ENCODE measurements at places on chromosomes 12 and 14. TPM values are rescaled to one million over a fixed set of nuclear protein-coding genes. Genes with fewer than 3 reads are reported as not detected.

GRCh38 chr12:49340971-49341776 lies 4.2 kb upstream of the C1QL4 start:
- H3K4me3 ChIP-seq: no peak overlapping the region
- H3K27ac ChIP-seq: no peak overlapping the region
- no peak for DNase-seq
- H3K4me1 ChIP-seq: peaks cover 8% of the 10 kb centered on the region
- no peaks in the 10 kb centered on the region for H3K36me3 ChIP-seq

Gene SSPN
- total RNA-seq: 14.0 TPM

Gene KTN1
- total RNA-seq: 250 TPM

DNA sequence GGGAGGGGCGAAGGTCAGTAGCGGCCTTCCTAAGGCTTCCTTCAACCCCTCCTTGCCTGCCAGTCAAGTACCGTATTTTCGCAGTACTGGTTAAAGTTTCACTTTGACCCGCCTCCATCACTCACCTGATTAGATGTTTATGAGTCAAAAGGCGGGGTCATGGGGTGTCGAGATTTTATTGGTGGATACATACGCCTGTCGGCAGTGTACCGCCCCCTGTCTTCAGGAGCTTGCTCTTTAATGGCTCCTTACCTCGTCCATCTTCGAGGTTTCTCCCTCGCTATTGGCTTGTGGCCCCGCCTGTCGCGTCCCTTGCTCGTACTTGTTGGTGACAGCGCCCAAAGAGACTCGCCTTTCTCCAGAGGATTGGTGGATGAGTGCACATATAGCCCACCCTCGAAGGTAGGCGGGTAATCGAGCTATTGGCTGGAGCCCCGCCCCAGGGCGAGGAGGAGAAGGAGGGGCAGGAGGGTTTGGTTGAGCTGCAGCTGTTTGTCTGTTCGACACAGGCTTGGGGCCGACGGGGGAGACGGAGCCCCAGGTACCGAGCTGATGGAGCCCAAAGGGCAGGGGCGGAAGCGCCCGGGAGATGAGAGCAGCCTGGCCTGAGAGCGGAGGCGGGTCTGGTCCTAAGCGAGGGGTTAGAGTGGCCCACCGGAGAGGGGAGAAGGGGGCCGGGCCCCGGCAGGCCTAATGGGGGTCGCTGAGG lies at the start of gene RAB5B:
TSS of gene RAB5B (plus strand) at position 480 of the 709 bp plus-strand sequence. CDS start 12,883 bp downstream, outside the sequence.
- peak; percentile 98 for DNase-seq
- H3K4me3 ChIP-seq: peak within 1 kb of the TSS; percentile 93
- no peaks in the 10 kb centered on the region for H3K27me3 ChIP-seq
- H3K27ac ChIP-seq: peak within 1 kb of the TSS; percentile 86

DNA sequence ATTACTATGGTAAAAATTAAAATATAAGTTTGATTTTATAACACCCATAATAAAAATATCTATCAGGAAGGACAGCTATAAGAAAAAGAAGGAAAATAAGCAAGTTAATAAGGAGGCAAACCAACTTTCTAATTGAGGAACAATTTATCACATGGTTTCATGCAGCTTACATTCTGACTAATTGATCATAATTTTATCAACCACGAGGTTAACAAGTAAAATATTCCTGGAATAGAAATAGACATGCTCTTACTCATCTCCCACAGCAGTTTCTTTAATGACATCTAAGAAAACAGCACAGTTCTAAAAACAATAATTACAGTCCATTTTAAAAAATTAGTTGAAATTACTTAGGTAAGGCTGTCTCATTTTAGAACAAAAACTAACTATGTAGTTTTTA lies 130.8 kb upstream of the KRR1 start:
- no peaks in the 10 kb centered on the region for H3K4me1 ChIP-seq
- no peak overlapping the region for H3K27ac ChIP-seq
- H3K27me3 ChIP-seq: no peaks in the 10 kb centered on the region
- H3K36me3 ChIP-seq: no peaks in the 10 kb centered on the region

GRCh38 chr12:87238466-87238865 lies 790.7 kb downstream of the C12orf50 start:
- DNase-seq: no peak
- H3K27me3 ChIP-seq: no peaks in the 10 kb centered on the region
- no peaks in the 10 kb centered on the region for H3K36me3 ChIP-seq
- no peaks in the 10 kb centered on the region for H3K4me1 ChIP-seq
- H3K4me3 ChIP-seq: no peak overlapping the region

Gene ATXN7L3B
- 31.6 TPM for total RNA-seq

Gene KCNK13
- total RNA-seq: not detected

GRCh38 chr12:108779998-108780688 lies 48.8 kb upstream of the CORO1C start:
- no peaks in the 10 kb centered on the region for H3K36me3 ChIP-seq
- H3K27me3 ChIP-seq: no peaks in the 10 kb centered on the region
- H3K4me1 ChIP-seq: no peaks in the 10 kb centered on the region
- no peak overlapping the region for H3K27ac ChIP-seq
- no peak for DNase-seq
- no peak overlapping the region for H3K4me3 ChIP-seq

- H3K27ac ChIP-seq: no peak overlapping the region
- DNase-seq: no peak
- no peaks in the 10 kb centered on the region for H3K36me3 ChIP-seq
- peaks cover 4% of the 10 kb centered on the region for H3K4me1 ChIP-seq
These were observed 196.6 kb upstream of the DCN start for GRCh38 chr12:91379051-91379775.

- peaks cover 58% of the 10 kb centered on the region for H3K27me3 ChIP-seq
- DNase-seq: peak; percentile 47
- no peaks in the 10 kb centered on the region for H3K36me3 ChIP-seq
- H3K4me1 ChIP-seq: no peaks in the 10 kb centered on the region
- no peak overlapping the region for H3K4me3 ChIP-seq
These were observed 11.9 kb upstream of the ANO2 start for GRCh38 chr12:5956987-5957386.

Gene MAP3K12
- 14.7 TPM for total RNA-seq

Gene PPFIA2
- not detected for total RNA-seq

DNA sequence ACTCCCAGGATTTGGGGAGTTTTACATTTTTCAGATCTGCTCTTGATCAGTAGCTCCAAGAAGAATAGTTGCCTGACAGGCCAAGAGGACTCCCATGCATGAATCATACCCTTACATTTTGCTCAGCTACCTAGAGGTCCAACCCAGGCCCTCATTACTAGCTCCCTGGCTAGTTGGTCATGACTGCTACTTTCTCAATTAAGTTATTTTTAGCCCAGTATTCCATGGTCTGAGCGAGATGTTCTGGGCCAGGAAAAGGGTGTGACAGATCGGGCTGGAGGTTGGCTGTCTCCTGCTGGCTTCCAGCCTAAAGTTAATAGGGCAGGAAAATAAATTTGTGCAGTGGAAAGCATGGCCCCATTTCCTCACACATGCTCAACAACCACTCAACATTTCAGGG lies 379.2 kb downstream of the GRIN2B start:
- H3K27ac ChIP-seq: no peak overlapping the region
- no peaks in the 10 kb centered on the region for H3K27me3 ChIP-seq
- no peaks in the 10 kb centered on the region for H3K36me3 ChIP-seq
- no peak overlapping the region for H3K4me3 ChIP-seq

DNA sequence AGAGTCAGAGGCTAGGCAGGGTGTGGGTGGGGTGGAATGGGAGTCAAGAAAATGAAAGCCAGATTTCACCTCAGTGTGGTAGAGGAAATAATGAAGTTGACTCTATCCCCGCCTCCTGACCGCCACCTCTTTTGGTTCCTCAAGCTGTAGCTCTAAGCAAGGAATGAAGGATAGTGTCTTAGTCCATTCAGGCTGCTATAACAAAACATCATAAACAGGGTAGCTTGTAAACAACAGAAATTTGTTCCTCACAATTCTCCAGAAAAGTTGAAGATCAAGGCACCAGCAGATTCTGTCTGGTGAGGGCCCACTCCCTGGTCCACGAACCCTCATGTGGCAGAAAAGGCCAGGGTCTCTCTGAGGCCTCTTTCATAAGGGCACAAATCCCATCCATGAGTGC lies 109.1 kb upstream of the AMN1 start:
- no peak for DNase-seq
- no peaks in the 10 kb centered on the region for H3K27me3 ChIP-seq
- H3K4me1 ChIP-seq: no peaks in the 10 kb centered on the region
- no peaks in the 10 kb centered on the region for H3K36me3 ChIP-seq
- H3K4me3 ChIP-seq: no peak overlapping the region

DNA sequence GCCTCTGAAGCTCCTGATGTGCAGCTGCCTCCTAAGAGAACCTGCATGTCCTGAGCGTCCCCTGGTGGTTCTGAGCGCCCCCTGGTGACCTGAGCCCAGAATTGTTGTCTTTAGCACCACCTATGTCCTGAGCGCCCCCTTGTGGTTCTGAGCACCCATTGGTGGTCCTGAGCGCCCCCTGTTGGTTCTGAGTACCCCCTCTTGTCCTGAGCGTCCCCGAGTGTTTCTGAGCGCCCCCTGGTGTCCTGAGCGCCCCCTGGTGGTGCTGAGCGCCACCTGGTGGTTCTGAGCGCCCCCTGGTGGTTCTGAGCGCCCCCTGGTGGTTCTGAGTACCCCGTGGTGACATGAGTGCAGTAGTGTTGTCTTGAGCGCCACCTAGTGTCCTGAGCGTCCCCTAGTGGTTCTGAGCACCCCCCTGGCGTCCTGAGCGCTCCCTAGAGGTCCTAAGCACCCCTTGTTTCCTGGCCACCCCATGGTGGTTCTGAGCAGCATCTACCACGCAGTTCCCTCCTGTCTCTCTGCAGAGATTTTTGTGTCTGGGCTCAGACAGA lies 782.5 kb downstream of the TMEM121 start:
- no peak overlapping the region for H3K27ac ChIP-seq
- no peaks in the 10 kb centered on the region for H3K27me3 ChIP-seq
- H3K4me1 ChIP-seq: no peaks in the 10 kb centered on the region
- H3K4me3 ChIP-seq: no peak overlapping the region

GRCh38 chr14:103059556-103059955 lies 2.2 kb upstream of the CDC42BPB start:
- no peak for DNase-seq
- no peak overlapping the region for H3K27ac ChIP-seq
- H3K27me3 ChIP-seq: no peaks in the 10 kb centered on the region
- peaks cover 40% of the 10 kb centered on the region for H3K4me1 ChIP-seq
- H3K4me3 ChIP-seq: peak overlapping the region; percentile 96
- H3K36me3 ChIP-seq: peaks cover 11% of the 10 kb centered on the region

DNA sequence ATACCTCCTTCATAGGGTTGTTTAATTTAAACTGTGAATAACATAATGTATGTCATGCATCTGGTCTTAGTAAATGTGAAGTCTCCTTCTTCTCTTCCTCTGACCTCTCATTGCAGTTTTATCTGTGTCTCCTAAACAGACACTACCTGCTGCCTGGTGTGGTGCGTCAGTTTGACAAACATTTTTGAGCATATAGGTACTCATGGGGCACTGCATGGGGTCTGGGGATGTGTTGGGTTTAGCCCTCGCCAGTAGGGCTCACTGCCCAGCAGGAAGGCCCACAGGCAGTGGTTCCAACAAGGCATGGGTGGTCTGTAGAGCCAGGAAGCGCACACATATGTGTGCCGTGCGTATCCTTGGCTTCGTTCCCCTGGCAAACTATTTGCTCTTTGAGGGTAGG lies 3.0 kb upstream of the CEBPE start:
- H3K4me1 ChIP-seq: no peaks in the 10 kb centered on the region
- no peak overlapping the region for H3K27ac ChIP-seq
- no peaks in the 10 kb centered on the region for H3K27me3 ChIP-seq
- no peaks in the 10 kb centered on the region for H3K36me3 ChIP-seq

- no peak overlapping the region for H3K27ac ChIP-seq
- no peak for DNase-seq
- H3K4me1 ChIP-seq: 0 out of 2 replicates have a peak, but pooled peaks cover 6% of the 10 kb centered on the region
- no peak overlapping the region for H3K4me3 ChIP-seq
These were observed 59.1 kb upstream of the OTOGL start for GRCh38 chr12:80040075-80040738.

- no peak for DNase-seq
- H3K27ac ChIP-seq: no peak overlapping the region
- no peaks in the 10 kb centered on the region for H3K4me1 ChIP-seq
- no peaks in the 10 kb centered on the region for H3K27me3 ChIP-seq
These were observed 15.5 kb downstream of the SLC35E3 start for GRCh38 chr12:68761442-68761812.

- H3K4me3 ChIP-seq: no peak overlapping the region
- H3K36me3 ChIP-seq: no peaks in the 10 kb centered on the region
- DNase-seq: no peak
- no peaks in the 10 kb centered on the region for H3K27me3 ChIP-seq
These were observed 85.5 kb upstream of the EGLN3 start for GRCh38 chr14:34036319-34036766.

Gene A2M
- not detected for total RNA-seq

Gene FERMT2
- total RNA-seq: 9.7 TPM

Gene CLEC4C
- total RNA-seq: not detected

Gene LBHD2
- 0.78 TPM for total RNA-seq

- no peak overlapping the region for H3K4me3 ChIP-seq
- no peaks in the 10 kb centered on the region for H3K4me1 ChIP-seq
- H3K27ac ChIP-seq: no peak overlapping the region
These were observed 8.2 kb downstream of the ARHGEF40 start for GRCh38 chr14:21078287-21078686.

DNA sequence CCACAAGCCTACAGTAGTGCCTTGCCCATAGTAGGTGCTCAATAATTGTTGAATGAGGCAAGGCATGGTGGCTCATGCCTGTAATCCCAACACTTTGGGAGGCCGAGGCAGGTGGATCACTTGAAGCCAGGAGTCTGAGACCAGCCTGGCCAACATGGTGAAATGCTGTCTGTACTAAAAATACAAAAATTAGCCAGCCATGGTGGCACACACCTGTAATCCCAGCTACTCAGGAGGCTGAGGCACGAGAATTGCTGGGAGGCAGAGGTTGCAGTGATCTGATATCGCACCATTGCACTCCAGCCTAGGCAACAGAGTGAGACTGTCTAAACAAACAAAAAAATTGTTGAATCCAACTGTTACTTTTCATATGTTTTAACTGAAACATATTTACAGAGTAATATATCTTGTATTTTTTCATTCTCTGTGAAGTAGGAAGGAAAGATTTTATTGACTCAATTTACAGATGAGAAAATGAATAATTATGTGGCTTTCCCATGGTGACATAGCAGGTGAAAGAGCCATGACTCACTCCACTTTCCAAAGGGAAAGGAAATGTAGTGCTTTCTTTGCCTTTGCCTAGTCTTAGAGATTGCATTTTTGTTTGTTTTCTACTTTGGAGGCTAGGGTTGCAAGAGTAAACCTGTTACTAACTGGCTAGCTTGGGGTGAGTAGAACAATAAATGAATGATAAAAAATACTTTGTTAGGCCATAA lies 95.4 kb upstream of the SLC38A4 start:
- peak; percentile 74 for DNase-seq
- H3K4me3 ChIP-seq: no peak overlapping the region
- no peaks in the 10 kb centered on the region for H3K36me3 ChIP-seq
- peaks cover 20% of the 10 kb centered on the region for H3K4me1 ChIP-seq
- H3K27me3 ChIP-seq: no peaks in the 10 kb centered on the region

DNA sequence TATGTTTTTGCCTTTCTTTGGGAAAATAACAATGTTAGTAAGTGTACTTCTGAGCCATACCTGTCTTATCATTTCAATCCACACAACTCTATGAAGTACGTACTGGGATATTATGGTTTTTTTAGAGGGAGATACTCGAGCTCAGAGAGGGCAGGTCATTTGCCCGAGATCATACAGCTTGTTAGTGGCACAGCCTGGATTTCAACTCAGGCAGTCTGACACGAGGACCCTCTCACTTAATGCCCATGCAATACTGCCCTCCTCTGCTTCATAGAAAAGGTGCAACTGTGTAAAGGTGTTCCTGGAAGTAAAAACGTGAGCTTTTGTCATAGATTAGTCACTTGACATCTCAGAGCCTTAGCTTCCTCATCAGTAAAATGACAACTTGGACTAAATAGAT lies 128.0 kb downstream of the NDUFA12 start:
- H3K4me3 ChIP-seq: no peak overlapping the region
- peak; percentile 21 for DNase-seq
- no peak overlapping the region for H3K27ac ChIP-seq
- H3K4me1 ChIP-seq: no peaks in the 10 kb centered on the region
- peaks cover 5% of the 10 kb centered on the region for H3K27me3 ChIP-seq
